Thyroid gland (tissue), 4 donors: ENCODE measurements at places on chromosomes 12 and 14. TPM values are rescaled to one million over a fixed set of nuclear protein-coding genes. Genes with fewer than 3 reads are reported as not detected.
A peak's percentile ranks its signal among the peaks of the same experiment; 100 is the strongest.

GRCh38 chr12:96770219-96771102 lies 136.6 kb upstream of the NEDD1 start:
- DNase-seq, result no peak

DNA sequence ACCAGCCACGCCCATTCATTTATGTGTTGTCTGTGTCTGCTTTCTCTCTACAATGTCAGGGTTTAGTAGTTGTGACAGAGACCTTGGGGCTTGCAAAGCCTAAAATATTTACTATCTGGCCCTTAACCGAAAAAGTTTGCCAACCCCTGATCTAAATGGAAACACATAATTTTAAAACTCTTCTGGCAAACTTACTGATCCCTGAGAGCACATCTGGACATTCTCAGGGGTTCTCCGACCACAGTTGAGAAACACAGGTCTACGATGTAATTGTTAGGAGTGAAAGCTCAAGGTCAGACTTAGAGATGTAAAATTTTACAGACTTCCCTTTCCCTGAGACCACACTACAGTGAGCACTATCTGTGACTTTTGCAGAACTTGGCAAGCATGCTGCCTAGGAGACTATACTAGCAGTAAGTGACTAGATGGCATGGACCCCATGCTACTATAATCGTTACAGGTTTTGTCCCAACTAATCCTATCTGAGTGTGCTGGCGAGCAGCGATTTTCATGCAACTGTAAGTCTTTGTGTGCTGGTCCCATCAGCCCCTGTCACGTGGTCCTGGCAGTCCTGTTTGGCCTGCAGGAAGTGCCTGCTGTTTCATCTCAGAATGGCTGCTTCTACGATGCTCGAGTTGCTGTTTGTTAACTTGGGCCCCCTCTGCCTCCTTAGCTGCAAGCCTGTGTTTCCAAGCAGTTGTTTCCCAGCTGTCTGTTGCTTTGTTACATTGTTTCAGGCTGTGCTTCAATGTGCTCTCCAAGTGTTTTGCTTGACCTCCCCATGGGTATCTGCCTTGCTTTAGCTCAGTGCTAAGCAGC lies 21.6 kb downstream of the TMTC2 start:
- DNase-seq, result peak; percentile 25

- no peak for DNase-seq
These were observed 29.5 kb downstream of the AREL1 start for GRCh38 chr14:74683406-74683805.

DNA sequence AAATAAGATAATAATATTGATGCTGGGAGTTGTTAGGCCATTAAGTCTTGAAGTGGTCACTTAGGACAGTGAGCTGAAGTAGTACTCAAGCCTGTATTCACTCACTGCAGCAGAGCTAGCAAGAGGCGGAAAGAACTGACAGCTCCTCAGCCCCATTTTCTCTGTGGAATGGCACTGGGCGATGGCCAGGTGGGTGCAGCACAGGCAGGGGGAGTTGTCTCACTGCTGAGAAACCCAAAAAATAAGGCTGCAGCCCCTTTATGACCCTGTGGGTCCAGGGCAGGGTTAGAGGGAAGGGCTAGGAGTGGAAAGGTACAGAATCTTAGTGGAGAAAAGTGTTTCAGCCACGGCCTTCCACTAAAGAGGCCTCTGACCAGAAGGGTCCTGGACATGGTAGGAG lies 35.5 kb downstream of the PDZRN4 start:
- peak; percentile 49 for DNase-seq

DNA sequence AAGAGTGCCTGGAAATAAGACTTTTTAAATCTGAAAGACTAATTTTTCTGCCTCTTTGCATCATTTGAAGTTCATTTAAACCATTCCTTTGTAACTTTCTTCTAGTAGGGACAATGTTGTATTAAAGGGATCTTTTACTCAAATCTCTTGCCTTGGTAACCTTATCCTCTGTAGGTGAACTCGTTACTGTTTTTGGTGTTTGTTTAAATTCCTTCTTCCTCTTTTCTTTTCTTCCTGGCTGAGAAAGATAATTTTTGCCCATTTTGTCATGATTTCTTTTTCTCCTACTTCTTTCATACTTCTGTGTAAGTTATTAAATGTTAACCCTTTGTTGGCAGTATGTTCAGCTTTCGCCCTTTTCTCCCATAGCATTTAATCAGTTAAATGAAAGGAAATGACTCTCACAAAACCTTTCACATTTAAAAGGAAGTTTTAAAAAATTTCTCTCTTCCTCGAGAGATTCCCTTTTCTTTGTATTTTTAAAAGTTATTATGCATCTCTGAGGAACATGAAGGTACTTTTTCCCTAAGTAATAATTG lies 10.3 kb downstream of the VEZT start:
- no peak for DNase-seq

GRCh38 chr12:8156845-8157244 lies at the start of gene ZNF705A:
Gene ZNF705A (plus strand): TSS chr12:8157015. CDS start chr12:8172626, 15,611 bp downstream.
- no peak for DNase-seq

- no peak for DNase-seq
These were observed 94.1 kb downstream of the FSCB start for GRCh38 chr14:44412858-44413569.

DNA sequence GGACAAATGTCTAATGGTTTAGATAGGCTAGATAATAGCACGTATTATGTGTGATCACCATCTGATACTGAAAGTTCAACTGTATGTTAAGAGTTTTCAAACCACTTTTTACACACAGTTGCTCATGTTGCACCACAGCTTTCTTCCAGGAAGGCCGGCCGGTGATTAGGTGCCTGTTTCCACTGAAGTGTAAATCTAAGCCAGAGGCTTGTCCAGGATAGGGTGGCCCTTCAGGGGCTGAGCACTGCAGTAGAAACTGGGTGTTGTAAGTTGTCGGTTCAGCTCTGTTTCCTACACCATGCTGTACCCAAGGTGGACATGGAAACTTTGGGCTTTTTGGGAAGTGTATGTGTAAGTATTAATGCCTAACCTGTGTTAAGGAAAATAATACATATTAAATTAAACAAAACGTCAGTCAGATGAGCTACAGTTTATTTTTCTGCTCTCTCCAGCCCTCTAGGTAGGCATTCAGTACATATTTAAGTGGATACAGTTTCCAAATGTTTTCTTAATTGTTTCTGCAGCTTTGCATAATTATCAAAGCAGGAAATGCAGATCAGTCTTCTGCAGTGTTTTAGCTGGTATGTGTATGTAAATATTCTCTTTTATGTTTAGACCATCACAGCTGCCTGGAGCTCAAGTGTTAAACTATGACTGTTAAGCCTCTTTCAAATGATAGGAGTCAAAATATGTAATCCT lies 30.9 kb downstream of the TDP1 start:
- DNase-seq, result no peak

GRCh38 chr12:1603269-1603993 lies 9.1 kb upstream of the FBXL14 start:
- DNase-seq, result no peak

- DNase-seq, result no peak
These were observed 7.4 kb upstream of the HOXC6 start for GRCh38 chr12:54020591-54021405.

- DNase-seq, result peak; percentile 45
These were observed 133.7 kb downstream of the AEBP2 start for GRCh38 chr12:19572920-19573558.

- no peak for DNase-seq
These were observed 4.4 kb downstream of the TULP3 start for GRCh38 chr12:2895051-2895451.

DNA sequence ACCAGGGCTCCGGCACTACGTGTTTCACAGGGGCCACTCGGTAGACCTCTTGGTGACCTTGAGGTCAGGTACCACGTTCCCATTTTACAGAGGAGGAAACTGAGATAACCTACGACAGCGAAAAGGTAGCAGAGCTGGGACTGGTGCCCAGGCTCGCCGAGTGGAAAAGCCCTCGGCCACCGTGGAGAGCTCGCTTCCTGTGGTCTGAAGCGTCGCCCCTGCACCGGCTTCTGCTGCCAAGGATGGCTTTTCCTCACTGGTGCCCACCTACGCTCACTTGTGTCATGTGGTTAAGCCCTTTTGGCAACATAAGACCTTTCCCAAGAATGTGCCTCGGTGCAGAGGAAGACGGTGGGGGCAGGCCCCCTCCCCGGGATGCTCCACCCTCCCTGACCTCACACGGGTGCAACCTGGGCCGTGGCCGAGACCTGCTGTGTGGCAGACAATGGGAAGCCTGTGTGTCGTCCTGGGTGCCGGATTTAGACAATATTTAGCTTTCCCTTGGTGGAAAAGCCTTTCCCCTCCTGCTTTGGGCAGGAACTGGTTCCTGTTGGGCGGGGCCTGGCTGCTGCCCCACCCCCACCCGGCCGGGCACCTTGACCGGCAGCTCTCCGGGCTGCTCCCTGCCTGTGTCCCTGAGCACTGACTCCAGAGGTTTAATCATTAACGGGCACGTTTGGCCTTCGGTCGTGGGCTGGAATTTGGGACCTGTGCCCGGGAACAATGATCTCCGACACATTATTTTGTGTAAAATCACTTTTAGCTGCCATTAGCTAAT lies 32.4 kb upstream of the PPP1R13B start:
- DNase-seq, result peak; percentile 78

DNA sequence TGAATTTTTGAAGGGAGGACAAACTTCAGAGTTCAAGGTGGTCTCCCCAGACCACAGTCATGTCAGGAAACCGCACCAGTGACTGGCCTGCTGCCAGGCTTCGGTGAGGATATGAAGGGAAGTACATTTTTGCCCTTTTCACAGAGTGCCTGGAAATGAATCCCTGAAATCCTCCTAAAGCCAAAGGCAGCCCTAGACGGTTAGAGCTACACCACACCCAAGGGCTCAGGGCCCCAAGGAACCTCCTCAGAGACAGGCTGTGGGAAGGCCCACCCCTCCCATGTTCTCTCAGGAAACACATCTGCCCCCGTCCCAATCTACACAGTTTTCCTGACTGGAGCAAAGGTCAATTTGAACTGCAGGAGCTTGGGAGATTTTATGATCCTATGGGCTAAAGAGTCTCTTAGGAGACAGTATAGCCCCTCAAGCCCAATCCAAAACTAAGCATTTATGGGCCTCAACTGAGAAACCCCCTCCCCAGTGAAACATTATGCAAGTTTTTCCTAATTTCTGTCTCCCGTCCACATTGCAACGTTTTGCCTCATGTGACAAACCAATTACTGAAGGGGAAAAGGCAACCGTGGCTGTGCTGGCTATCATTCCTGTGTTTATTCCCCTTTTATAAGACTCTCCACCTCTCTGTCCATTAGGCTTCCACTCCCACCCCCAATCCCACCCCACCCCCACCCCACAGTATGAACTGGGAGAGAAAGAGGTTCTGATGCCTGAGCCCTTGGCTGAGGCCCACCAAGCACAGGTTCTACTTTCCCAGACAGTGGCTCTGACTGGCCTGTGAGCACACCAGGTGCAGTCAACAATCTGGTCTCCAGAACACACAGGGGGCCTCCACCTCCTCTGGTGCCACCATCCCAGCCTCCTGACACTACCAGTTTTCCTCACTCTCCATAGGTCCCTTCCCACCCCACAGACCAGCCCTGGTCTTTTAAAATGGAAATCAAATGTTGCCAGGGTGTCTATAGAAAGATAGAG lies 9.6 kb upstream of the RNASE1 start:
- no peak for DNase-seq

- no peak for DNase-seq
These were observed 114.7 kb upstream of the CRY1 start for GRCh38 chr12:107207931-107208525.

GRCh38 chr12:50572287-50572686 lies 67.5 kb downstream of the DIP2B start:
- no peak for DNase-seq

DNA sequence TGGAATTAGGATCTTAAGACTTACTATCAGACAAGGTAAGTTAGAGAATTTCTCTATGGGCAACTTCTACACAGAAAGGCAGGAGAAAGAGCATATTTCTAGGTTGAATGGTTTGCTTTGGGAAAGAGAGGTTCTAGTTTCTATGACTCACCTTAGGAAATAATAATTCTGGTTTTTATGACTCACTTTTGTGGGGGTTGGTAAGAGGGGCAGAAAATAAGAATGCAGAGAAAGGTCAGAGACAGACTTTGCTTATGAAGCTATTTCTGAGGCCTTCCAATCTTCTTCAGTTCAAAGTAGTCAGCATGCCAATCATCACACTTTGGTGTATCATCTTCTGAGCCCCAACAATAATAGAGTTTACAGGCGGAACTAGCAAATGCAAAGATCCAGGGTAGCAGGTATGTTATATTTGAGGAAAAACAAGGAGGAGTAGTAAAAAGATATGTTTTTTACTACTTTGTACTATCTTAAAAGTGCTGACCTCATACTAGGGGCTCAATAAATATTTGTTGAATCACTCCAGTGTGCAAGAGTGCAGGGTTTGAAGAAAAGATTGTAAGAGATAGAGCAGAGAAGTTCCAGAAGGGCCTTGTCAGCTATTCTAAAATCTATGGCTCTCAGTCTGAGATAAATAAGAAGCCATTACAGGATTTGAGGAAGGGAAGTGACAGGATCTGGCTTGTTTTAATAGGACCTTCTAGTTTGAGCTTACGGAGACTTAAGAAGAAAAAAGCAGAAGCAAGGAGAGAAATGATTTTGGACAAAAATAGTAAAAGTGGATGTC lies 56.7 kb upstream of the LRFN5 start:
- DNase-seq, result no peak

DNA sequence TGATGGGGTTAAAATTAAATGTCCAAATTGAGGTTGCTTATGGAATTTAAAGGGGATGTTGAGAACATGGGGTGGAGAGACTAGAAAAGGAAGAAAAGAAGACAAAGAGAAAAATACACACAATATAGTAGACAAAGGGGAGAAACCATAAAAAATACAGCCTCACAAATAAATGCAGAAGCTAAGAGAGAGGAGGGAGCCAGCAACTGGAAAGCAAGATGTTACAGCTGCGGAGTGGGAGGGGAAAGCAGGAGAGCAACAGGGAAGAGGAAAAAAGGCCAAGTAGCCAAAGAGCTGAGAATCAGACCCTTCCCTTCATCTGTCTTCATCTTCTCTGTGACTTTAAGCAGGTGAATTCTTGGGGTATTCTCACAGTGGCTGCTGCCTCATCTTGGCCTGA lies 39.7 kb upstream of the SMUG1 start:
- DNase-seq, result no peak

GRCh38 chr12:113561068-113561780 lies 89.6 kb upstream of the LHX5 start:
- DNase-seq, result no peak

- DNase-seq, result no peak
These were observed 15.3 kb upstream of the PELI2 start for GRCh38 chr14:56102941-56103340.

METTL1 gene
- 13.5 TPM for total RNA-seq

HOXC12 gene
- not detected for total RNA-seq

PZP gene
- total RNA-seq, result not detected

CLEC9A gene
- total RNA-seq, result not detected

LTB4R2 gene
- total RNA-seq, result 6.8 TPM

GPR33 gene
- not detected for total RNA-seq

NFATC4 gene
- total RNA-seq, result 39.0 TPM

SARNP gene
- 54.7 TPM for total RNA-seq

EAPP gene
- total RNA-seq, result 58.3 TPM

FAM181A gene
- total RNA-seq, result 0.40 TPM
